ENCODE measurements at places on chromosomes 7 and 10.

GRCh38 chr10:34161777-34162370 is 653.2 kb downstream of the PARD3 start:
- DNase-seq: no peak

DNA sequence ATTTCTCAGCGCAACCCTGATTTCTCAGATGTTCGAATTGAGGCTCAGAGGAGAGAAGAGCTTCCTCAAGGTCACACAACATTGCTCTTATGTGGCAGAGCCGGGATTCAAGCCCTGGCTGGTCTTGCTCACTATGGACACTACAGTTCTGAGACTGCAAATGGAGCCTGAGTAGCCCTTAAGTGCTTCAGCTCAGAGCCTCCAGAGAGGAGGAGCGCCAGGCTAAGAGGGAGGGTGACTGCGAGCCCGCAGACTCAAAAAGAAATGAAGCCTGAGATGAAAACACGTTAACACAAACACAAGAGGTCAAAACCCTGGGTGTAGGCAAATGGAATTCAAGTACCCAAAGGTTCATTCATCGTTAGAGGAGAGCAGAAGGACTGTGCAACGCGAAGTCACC is 13.9 kb downstream of the ARHGAP22 start:
- DNase-seq: no peak

DNA sequence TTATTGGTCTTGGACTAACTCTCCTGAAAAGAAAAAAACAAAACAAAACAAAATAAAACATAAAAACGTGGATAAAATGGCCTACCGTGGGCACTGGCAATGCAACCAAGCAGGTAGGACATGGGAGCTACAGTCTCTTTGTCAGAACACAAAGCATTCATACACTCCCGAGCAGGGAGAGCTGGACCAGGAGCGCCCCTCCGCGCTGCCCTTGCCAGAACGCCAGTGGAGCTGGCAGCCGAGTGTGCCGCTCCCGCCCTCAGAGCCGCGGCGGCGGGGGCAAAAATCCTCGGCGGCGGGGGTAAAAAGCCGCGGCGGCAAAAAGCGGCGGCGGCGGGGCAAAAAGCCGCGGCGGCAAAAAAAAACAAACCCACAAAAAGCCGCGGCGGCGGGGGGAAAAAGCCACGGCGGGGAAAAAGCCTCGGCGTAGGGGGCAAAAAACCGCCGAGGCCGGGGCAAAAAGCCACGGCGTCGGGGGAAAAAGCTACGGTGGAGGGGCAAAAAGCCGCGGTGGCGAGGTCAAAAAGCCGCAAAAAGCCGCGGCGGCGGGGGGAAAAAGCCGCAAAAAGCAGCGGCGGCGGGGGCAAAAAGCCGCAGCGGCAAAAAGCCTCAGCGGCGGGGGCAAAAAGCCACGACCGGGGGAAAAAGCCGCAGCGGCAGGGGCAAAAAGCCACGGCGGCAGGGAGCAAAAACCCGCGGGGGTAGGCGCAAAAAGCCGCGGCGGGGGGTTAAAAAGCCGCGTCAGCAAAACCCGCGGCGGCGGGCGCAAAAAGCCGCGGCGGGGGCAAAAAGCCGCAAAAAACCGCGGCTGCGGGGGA is 418.1 kb downstream of the ZNF716 start:
- DNase-seq: no peak

GRCh38 chr7:38215735-38216670 is 38.0 kb downstream of the STARD3NL start:
- DNase-seq: peak; percentile 81

- no peak for DNase-seq
Observed at GRCh38 chr7:55181762-55182161, 162.9 kb downstream of the EGFR start.

DNA sequence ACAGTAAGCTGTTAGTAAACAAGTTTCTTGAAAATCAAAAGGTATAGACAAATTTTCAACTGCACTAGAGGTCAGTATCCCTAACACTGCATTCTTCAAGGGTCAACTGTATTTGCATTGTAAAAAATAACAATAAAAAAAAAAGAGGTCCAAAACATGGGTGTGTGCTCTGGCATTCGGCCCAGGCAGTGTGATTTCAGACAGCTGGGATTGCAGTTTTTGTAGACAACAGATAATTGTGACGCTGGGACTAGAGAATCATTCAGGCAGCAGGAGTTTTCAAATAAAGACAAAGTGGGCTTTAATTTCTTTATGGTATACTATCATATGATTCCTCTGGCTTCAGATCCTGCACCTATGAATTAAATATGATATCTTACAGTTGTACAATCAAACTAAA is 543.2 kb upstream of the SEMA3D start:
- DNase-seq: no peak

DNA sequence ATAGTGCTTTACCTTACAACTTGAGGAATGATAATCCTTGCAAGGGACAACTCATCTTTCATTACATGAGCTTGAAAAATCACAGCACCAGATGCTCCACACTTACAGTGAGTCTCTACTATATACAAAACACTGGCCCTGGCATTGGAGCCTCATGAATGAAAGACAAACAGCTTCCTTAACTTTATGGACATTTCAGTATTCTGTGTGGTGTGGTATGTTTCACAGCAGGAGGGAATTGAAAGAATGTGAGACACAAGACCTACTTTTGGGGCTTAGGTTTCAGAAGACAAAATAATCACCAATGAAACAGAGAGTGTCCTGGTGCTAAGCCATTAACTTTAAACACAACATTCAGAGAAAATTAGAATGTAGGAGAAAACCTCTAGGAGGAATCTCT is 1249.6 kb downstream of the XPNPEP1 start:
- no peak for DNase-seq

GRCh38 chr10:128130051-128130450 is 3.8 kb upstream of the MKI67 start:
- no peak for DNase-seq

- DNase-seq: no peak
Observed at GRCh38 chr10:35471435-35471834, 133.7 kb upstream of the GJD4 start.

DNA sequence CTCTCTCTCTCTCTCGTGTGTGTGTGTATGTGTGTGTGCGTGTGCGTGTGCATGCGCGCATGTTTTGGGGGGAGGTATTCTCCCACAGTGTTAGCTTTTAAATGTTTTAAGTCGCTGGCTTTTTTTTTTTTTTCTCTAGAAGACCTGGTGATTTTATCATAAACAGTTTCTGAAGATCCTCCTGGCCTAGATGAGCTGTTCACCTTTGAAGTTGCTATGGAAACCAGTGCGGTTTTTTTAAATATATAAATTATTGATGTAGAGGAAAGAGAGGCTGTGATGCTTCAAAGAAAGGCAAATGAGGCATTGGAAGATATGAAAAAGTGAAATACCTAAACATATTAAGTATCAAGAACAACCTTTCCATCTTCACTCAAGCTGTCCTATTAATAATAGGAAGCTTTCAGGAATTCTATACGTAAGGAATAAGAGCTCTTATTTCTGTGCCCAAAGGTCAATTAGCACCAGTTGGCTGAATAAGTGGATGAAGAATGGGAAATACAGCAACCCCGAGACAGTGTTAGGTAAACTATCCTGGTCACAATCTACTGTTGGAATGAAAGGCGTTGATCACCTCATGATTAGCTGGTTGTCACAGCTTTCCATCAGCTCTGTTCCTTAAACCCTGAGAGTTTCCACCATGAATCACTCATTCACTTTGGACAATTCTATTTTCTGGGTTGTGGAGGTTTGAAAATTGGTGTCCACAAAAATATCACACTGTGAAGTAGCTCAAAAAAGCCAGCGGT is 66.5 kb upstream of the SLC35G1 start:
- DNase-seq: no peak

- DNase-seq: no peak
Observed at GRCh38 chr10:102657451-102657850, 13.2 kb downstream of the TRIM8 start.

- DNase-seq: no peak
Observed at GRCh38 chr10:20271490-20271889, 455.3 kb downstream of the PLXDC2 start.

DNA sequence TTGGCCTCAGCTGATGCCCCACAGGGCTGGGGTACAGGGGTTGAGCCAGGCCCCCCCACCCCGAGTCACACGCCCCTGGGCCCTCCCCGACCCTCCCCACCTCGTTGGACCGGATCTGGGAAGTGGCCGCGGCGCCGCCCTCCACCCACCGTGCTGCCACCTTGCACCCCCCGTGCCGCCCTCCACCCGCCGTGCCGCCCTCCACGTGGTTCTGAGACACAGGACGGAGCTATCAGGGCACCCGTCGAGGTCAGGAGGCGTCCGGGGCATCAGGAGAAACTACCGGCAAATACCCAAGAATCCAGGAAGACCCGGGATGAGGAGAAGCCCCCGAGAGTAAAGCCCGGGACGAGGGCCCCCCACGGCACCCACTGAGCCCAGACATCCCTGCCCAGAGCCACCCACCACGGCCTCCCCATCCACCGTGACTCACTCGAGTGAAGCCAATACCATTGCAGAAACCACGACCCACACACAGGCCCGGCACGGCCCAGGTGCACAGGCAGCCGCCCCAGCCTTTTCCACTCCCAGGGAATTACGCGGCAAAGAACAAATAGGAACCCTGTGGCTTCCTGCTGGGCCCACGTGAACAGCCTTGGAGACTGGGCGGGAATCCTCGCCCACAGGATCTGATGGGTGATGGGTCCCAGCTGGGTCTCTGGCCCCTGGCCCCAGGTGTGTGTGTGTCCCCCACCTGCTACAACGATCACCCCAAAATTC is 34.0 kb downstream of the ADAP1 start:
- peak; percentile 11 for DNase-seq

DNA sequence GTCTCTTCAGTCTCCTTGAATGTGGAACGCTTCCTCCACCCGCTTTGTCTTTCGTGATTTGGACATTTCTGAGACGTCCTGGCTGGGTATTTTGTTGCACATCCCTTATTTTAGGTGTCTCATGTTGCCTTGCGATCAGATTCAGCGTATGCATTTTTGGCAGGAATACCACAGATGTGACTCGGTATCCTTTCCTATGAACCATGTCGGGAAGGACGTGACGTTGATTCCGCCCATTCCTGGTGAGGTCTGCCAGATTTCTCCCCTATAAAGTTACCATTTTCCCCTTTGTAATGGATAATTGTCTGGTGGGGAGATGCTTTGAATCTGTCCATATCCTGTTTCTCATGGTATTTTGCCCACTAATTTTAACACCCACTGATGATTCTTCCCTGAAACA is 49.6 kb downstream of the RBM17 start:
- DNase-seq: no peak

GRCh38 chr7:21639206-21639868 is 96.5 kb downstream of the DNAH11 start:
- no peak for DNase-seq

DNA sequence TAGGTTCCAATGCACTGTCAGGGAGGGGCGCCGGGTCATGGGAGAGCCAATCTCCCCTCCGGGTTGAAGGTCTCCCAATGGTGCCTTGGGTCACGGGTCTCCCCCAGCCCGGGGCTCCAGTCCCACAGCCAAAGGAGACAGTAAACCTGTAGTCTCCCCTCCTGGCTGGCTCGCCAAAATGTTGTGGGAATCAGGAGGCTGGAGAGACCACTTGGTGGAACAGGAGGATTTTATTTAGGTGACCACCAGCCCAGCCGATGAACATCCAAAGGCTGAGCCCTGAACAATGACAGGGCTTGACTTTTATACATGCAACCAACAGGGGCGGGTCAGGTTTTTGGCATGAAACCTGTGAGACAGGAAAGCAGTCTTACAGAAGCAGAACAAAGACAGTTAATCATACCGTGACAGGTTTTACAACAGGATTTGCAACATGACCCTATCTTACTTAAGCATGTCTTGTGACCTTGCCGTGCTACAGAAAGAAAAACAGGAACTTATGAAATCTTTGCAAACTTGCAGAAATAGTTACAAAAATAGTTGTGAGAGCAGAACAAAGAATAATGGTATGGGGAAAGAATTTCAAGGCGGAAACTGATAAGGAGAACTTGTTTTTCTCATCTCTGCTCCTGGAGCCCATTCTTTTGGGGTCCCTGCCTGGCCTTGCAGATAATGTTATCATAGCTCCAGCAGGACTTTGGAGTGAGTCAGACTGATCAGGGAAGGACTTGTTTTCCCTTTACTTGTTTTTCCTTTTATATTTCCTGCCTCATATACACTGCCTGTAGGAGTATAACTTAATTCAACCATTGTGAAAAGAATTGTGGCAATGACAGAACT is 7.1 kb downstream of the ERV3-1 start:
- no peak for DNase-seq

GRCh38 chr7:156151078-156151477 is 338.8 kb upstream of the SHH start:
- no peak for DNase-seq

DNA sequence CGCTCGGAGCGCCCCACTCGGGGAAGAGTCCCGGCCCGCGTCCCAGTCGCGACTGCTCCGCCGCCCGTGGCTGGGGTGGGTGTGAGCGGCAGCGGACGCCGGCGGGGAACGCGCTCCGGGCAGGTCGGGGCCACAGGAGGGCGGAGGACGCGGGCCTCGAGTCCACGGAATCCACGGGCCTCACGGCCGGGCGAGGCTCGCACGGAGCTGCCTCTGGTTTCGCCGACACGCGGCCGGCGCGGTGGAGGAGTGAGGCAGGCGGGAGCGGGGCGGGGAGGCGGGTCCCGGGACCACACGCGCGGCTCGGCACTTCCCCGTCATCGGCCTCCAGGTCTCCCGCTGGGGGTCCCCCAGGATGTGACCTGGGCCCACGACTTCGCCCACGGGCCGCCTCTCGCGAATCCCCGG is 533 bp upstream of the NKX6-2 start:
- no peak for DNase-seq

GRCh38 chr7:32161708-32162107 is 91.5 kb upstream of the PDE1C start:
- DNase-seq: no peak

DNA sequence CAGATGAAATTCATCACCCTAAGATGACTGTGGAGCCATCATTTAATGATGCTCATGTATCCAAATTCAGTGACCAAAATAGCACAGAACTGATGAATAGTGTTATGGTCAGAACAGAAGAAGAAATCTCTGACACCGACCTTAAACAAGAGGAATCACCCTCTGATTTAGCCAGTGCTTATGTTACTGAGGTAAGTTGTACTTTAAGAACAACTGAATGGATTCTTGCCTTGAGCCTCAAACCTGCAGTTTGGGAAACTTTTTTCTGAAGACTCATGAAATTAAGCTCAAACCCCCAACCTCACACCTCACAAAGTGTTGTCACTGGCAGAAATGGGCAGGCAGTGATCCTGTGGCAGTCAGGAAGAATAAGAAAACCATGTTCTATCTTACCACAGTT is 25.6 kb downstream of the TMEM243 start:
- no peak for DNase-seq

DNA sequence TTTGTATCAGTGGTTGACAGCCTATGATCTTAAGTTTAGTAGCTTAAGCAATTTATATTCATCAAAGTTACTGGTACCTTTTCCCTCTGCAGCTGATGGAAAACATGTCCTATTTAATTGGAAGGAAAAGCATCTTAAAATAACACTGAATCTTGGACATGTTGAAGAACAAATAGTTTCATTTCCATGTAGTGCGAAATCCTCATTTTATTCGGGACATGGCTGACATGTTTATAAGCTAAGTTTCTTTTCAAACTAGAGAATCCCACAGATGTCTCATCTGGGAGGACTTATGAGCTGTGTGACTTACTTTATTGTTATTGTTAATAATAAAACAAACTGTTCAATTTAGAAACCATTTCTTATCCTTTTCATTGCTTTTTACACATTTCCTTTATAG is 461.0 kb downstream of the SUGCT start:
- DNase-seq: no peak
